MM.1S (cell line): ENCODE measurements at places on chromosomes 5 and 9.
A peak's percentile ranks its signal among the peaks of the same experiment; 100 is the strongest.

DNA sequence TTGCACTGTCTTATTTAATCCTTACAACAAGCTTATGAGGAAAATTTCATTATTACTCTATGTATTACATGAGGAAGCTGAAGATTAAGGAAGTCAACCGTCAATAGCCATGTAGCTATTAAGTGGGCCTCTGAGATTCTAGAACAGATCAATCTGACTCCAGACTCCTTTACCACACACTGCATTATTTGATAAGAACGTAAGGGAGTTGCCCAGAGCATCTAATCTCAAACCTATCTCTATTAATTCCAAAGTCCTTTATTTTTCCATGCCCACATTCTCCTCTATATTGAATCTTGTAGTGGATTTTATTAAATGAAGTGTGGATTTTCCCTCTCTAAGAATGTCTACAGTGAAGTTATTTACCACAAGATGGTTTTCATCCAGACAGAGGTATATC lies 118.2 kb upstream of the MTAP start:
- H3K27ac ChIP-seq: no peak overlapping the region
- no peak overlapping the region for H3K4me3 ChIP-seq
- no peaks in the 10 kb centered on the region for H3K27me3 ChIP-seq
- H3K36me3 ChIP-seq: no peaks in the 10 kb centered on the region

- H3K4me3 ChIP-seq: peak overlapping the region; percentile 80
- H3K4me1 ChIP-seq: peaks cover 19% of the 10 kb centered on the region
- peak; percentile 30 for DNase-seq
- no peaks in the 10 kb centered on the region for H3K36me3 ChIP-seq
Observed at GRCh38 chr9:136544548-136544963, 1.3 kb downstream of the NOTCH1 start.

DNA sequence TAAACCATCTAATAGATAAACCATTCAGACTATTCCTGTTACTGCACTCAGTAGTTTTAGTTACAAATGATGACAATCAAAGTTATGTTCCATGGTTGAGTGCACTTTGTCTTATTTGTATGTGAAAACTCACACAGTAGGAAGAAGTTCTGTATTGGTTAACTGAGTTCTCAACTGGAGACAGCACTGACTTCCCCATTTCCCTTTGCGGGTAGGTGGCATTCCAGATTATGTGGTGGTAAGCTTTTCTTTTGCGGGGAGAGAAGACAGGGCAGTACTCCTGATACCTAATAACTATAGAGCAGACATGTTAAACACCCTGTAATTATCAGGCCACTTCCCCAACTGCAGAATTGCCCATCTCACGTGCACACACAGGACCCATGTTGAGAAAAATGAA lies 24.4 kb downstream of the TARS1 start:
- H3K36me3 ChIP-seq: peaks cover 36% of the 10 kb centered on the region
- DNase-seq: no peak
- no peak overlapping the region for H3K4me3 ChIP-seq
- no peaks in the 10 kb centered on the region for H3K4me1 ChIP-seq
- H3K27me3 ChIP-seq: no peaks in the 10 kb centered on the region

DNA sequence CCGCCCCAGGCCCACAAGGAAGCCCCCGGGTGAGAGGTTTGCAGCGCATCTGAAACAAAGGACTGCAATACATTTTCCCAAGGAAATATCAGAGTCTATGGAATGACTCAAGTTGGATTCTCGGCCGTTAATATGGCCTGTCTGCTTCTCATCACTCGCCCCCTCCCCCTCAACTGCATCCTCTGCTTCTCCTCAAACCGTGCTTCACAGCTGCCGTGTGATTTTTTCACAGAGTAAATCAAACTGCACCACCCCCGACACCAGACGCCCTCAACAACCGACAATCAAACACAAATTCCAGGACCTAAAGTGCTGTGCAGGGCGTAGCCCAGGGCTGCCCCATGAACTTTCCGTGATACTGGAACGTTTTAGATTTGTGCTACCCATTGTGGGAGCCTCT lies 176.9 kb downstream of the ROR2 start:
- H3K4me1 ChIP-seq: peaks cover 6% of the 10 kb centered on the region; the same call in 1 of the 2 replicates
- no peaks in the 10 kb centered on the region for H3K36me3 ChIP-seq
- H3K27ac ChIP-seq: no peak overlapping the region
- H3K27me3 ChIP-seq: no peaks in the 10 kb centered on the region
- no peak for DNase-seq
- H3K4me3 ChIP-seq: no peak overlapping the region

- H3K27me3 ChIP-seq: no peaks in the 10 kb centered on the region
- no peak overlapping the region for H3K27ac ChIP-seq
- no peaks in the 10 kb centered on the region for H3K4me1 ChIP-seq
Observed at GRCh38 chr9:72836790-72837189, 116.1 kb downstream of the ALDH1A1 start.

- no peaks in the 10 kb centered on the region for H3K36me3 ChIP-seq
- no peak overlapping the region for H3K4me3 ChIP-seq
- H3K4me1 ChIP-seq: 0 out of 2 replicates have a peak, but pooled peaks cover 7% of the 10 kb centered on the region
- no peak for DNase-seq
- no peaks in the 10 kb centered on the region for H3K27me3 ChIP-seq
Observed at GRCh38 chr5:168740092-168740800, 161.1 kb upstream of the PANK3 start.

GRCh38 chr5:169201597-169201996 lies 99.3 kb downstream of the SLIT3 start:
- H3K27me3 ChIP-seq: no peaks in the 10 kb centered on the region
- H3K36me3 ChIP-seq: no peaks in the 10 kb centered on the region
- no peak overlapping the region for H3K4me3 ChIP-seq
- no peaks in the 10 kb centered on the region for H3K4me1 ChIP-seq

GRCh38 chr5:73443829-73444498 lies 4.6 kb downstream of the FOXD1 start:
- no peak for DNase-seq
- no peak overlapping the region for H3K27ac ChIP-seq
- H3K36me3 ChIP-seq: no peaks in the 10 kb centered on the region

GRCh38 chr9:75844321-75844720 lies 46.2 kb upstream of the PCSK5 start:
- no peaks in the 10 kb centered on the region for H3K36me3 ChIP-seq
- DNase-seq: no peak
- H3K27me3 ChIP-seq: no peaks in the 10 kb centered on the region
- H3K4me3 ChIP-seq: no peak overlapping the region
- no peaks in the 10 kb centered on the region for H3K4me1 ChIP-seq
- no peak overlapping the region for H3K27ac ChIP-seq

- H3K27me3 ChIP-seq: no peaks in the 10 kb centered on the region
- no peaks in the 10 kb centered on the region for H3K36me3 ChIP-seq
- peak overlapping the region; percentile 14; the same call in 1 of the 2 replicates for H3K4me3 ChIP-seq
- H3K27ac ChIP-seq: peak overlapping the region; percentile 71; the same call in 1 of the 2 replicates
- DNase-seq: peak; percentile 87
Observed at GRCh38 chr5:27458287-27458686, 419.9 kb upstream of the CDH9 start.

GRCh38 chr9:122053064-122053463 lies 40.0 kb downstream of the TTLL11 start:
- no peak overlapping the region for H3K4me3 ChIP-seq
- no peak overlapping the region for H3K27ac ChIP-seq
- DNase-seq: no peak

DNA sequence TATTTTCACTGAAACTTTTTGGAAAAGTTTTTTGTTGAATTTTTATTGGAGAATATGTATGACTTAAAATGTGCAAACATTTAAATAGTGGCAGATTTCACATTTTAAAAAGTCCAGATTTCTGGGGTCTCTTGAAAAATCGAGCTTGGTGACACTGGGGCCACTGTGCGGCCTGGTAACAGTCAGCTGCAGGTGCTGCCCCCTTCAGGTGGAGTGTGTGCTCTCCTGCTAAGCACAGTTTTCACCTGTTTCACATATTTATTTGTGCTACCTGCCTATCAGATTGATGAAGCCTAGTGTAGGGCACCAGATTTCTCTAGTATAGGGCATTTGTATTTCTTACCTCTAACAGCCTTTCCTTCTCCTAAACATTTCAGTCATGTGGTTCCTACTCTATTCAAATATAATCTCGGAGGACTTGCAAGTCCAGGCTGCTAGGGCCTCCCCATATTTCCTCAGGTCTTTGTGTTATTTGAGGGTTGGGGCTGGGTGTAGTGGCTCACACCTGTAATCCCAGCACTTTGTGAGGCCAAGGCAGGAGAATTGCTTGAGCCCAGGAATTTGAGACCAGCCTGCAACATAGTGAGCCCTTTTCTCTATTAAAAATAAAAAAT lies 95.8 kb upstream of the KLF9 start:
- H3K4me3 ChIP-seq: no peak overlapping the region
- DNase-seq: peak; percentile 10
- no peak overlapping the region for H3K27ac ChIP-seq
- H3K36me3 ChIP-seq: no peaks in the 10 kb centered on the region
- no peaks in the 10 kb centered on the region for H3K4me1 ChIP-seq
